Peyer's patch (tissue), 4 donors: ENCODE measurements at places on chromosomes 5 and 9. TPM values are rescaled to one million over a fixed set of nuclear protein-coding genes. Genes with fewer than 3 reads are reported as not detected.

DNA sequence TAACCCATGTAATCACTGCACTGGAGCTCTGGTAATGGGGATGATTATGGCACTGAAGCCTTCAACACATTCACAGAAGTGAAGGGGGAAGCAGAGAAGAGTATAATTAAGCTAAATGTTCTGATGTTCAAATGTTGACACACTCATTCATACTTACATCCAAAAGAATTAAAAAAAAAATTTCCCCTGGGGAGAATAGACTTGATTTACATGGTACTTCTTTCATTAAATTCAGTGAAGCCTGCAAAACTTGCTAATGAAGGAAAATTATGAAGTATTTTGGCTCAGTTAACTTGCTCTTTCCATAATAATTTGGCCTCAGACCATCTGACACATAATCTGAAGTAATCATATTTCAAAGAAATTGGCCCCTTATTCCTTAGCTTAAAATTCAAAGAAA is 428.8 kb downstream of the SH3GL2 start:
- no peak for DNase-seq

GRCh38 chr5:126009566-126009965 is 413.6 kb upstream of the GRAMD2B start:
- DNase-seq: no peak

- no peak for DNase-seq
Measured at GRCh38 chr5:57692582-57693487, 210.2 kb upstream of the ACTBL2 start.

GRCh38 chr5:122256388-122256787 is 55.6 kb upstream of the SNCAIP start:
- no peak for DNase-seq

GRCh38 chr9:108399851-108400250 is 455.9 kb downstream of the ACTL7B start:
- no peak for DNase-seq

- no peak for DNase-seq
Measured at GRCh38 chr9:81266674-81267073, 422.7 kb downstream of the TLE1 start.

DNA sequence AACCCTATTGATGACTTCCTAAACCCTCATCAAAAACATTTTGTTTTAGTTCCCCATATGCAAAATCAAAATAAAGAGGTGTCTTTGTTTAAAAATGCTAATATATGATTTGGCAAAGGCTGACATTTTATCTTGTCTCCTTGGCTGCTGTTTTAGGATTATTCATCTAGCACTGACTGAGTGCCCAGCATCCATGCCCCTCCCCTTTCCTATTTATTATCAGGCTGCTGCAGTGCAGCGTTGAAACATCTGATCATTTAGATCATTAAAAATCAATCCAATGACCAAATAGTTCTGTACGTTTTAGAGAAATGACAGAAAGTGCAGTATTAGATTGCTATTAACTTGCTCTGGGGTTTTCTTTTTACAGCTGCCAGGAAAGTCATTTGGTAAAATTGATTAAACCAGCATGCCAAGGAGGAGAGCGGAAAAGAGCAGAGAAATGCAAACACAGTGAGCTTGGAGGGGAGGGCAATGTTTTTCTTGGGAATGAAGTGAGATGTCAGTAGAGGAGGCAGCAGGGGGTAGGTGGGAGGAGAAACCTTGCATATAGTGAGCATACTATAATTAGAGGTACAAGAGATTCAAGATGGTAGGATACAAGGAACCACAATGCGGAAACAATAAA is 286.3 kb downstream of the PDE4D start:
- DNase-seq: no peak

DNA sequence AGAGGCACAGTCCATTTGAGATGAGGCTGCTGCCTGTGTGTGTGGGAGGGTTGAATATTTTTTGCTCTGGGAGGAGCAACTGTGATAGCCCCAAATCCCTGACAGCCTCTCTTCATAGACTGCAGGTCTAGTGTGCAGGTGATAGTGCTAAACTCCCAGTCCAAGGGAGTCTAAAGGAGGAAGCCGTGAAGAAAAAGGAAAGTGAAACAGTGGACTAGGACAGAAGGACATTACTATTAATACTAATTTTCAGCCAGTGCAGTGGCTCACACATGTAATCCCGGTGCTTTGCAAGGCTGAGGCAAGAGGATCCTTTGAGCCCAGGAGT is 295.0 kb downstream of the PDE4D start:
- DNase-seq: no peak

DNA sequence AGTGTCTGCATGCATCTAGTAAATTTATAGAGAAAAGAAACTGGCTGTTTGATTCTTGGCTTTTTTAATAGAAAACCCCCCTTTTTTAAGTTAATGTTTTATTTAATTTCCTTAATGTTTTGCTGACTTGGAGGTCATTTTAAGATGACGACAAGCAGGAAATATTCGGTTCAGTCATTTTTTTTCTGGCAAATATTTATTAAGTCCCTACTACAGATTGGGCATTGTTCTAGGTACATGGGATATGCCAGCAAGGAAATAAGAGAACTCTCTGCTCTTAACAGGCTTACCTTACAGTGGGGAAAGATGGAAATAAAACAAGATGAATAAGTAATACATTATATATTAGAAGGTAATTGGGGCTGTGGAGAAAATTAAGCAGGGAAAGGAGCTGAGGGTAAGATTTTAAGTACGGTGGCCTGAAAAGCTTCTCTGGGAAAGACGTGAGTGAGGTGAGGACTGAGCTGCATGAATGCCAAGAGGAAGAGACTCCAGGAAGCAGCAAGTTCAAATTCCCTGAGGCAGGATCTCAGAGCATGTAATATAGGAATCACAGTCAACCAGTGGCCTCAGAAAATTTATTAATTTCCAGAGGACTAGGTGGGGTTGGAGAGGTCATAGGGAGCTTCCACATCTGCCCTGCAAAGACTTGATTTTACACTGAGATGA is 316.0 kb upstream of the DAP start:
- no peak for DNase-seq

The EXD3 gene
- total RNA-seq: 46.2 TPM

The SV2C gene
- total RNA-seq: 0.18 TPM

The THOC3 gene
- total RNA-seq: 32.6 TPM

The MRPL50 gene
- total RNA-seq: 10.0 TPM

The GPR150 gene
- total RNA-seq: 4.1 TPM

The GRK6 gene
- 41.7 TPM for total RNA-seq
